HAP-1 (cell line): ENCODE measurements at places on chromosomes 6 and 20.
A peak's percentile ranks its signal among the peaks of the same experiment; 100 is the strongest.

GRCh38 chr6:2103765-2104523, 141.5 kb downstream of the GMDS start:
- DNase-seq = no peak

- DNase-seq = peak; percentile 29
Measured at GRCh38 chr6:95545226-95545625, 32.1 kb upstream of the MANEA start.

GRCh38 chr20:51886341-51886740, 84.0 kb upstream of the SALL4 start:
- DNase-seq = no peak

DNA sequence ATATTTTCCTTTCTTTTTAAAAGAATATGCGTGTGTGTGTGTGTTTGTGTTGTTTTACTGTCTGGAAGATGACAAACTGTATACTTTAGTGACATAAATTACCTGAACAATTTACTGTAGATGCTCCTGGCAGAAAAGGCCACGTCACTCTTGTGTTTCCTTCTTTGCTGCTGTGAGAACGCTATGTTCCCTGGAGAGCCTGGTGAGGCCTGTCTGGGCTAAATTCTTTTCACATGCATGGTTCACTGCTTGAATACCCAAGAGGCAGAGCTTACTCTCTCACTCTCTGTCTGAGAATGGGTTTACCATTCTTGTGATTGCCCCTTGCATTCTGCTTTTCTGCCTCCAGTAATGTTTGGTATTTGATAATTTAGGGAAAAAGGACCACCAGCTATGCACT, 64.3 kb downstream of the EDN1 start:
- DNase-seq = no peak

DNA sequence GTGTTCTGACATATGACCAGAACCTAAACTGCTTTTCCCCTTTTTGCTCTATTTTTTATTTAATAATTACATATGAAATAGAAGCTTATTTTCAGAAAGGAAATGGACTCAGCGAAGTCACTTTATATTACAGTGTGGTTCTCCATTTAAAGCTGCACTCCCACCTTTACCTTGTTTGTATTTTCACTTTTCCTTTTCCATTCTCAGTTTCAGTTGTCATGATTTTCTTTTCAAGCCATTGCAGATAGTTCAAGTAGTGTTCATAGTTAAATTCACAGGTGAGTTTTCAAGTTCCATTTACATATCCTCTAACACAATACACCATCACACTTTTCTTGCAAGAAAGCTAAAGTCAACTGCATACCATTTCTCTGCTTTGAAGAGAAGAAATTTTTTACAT, 400.2 kb downstream of the HACE1 start:
- DNase-seq = no peak

- DNase-seq = no peak
Measured at GRCh38 chr6:166589337-166589731, 2.9 kb upstream of the RAMACL start.

DNA sequence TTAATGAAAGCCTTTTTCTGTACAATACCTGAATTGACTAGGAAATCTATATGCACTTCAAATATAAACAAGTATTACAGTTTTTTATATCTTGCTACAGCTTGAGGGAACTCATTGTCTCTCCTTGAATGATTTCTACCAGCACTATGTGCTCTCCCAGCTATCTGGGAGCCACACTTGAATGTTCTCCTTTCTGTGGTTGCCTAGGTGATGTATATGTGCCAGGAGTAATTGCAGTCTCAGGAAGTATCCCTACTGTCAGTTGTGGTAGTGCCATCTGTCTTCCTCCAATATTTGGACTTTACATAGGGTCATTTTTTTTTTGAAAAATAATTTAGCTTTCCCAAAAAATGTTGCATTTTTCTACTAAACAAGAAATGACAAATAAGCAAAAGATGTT, 288.0 kb upstream of the PLCB4 start:
- no peak for DNase-seq

DNA sequence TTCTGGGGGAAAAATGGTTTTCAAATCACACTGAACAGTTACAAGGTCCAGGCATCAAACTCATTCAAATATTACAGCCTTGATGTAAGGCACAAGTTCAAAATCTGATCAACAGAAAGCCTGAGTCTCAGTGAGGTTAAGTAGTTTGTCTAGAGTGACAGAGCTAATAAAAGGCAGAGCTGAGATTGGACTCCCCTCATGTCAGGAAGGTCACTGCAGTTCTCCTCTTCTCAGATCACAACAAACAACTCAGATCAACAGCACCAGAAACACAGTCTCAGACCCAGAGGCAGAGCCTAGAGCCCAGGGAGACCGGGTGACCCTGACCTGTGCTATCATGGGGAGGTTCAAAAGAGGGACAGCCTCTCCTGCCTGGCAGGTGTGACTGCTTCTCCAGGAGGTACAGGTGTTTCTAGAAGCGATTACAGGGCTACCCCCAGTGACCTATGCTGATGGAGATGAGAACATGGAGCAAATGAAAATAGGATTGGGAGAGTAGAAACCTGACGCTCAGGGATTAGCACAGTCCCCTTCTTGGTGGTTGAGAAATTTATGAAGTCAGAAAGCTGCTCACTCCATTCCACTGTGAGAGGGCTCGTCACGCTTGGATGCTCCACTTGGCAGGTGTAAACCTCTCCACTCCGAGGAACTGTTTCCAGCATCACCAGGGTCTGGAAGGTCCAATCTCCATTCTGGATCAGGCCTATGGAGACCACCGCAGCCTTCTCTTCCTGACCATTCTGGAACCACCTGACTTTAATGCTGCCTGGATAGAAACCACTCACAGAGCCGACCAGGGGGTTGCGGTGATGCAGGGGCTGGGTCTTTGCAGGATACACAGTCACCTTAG, 24.3 kb upstream of the HLA-DRB5 start:
- no peak for DNase-seq

- no peak for DNase-seq
Measured at GRCh38 chr20:50786703-50787102, 8.2 kb upstream of the BCAS4 start.

GRCh38 chr6:83443516-83443915, 12.7 kb upstream of the ME1 start:
- DNase-seq = peak; percentile 66

- no peak for DNase-seq
Measured at GRCh38 chr6:170067181-170067641, 223.7 kb downstream of the DLL1 start.

GRCh38 chr6:133396233-133396983, 155.3 kb downstream of the EYA4 start:
- DNase-seq = peak; percentile 18

- DNase-seq = peak; percentile 40
Measured at GRCh38 chr6:117317261-117317660, 51.9 kb downstream of the VGLL2 start.

- no peak for DNase-seq
Measured at GRCh38 chr20:21272279-21272678, 30.9 kb upstream of the XRN2 start.
